Activated CD4-positive, CD25-positive, alpha-beta regulatory T cell (primary cell): ENCODE measurements at places on chromosomes 3 and 15.

GRCh38 chr3:126212620-126213378, 32.4 kb upstream of the ALDH1L1 start:
- DNase-seq, result no peak

DNA sequence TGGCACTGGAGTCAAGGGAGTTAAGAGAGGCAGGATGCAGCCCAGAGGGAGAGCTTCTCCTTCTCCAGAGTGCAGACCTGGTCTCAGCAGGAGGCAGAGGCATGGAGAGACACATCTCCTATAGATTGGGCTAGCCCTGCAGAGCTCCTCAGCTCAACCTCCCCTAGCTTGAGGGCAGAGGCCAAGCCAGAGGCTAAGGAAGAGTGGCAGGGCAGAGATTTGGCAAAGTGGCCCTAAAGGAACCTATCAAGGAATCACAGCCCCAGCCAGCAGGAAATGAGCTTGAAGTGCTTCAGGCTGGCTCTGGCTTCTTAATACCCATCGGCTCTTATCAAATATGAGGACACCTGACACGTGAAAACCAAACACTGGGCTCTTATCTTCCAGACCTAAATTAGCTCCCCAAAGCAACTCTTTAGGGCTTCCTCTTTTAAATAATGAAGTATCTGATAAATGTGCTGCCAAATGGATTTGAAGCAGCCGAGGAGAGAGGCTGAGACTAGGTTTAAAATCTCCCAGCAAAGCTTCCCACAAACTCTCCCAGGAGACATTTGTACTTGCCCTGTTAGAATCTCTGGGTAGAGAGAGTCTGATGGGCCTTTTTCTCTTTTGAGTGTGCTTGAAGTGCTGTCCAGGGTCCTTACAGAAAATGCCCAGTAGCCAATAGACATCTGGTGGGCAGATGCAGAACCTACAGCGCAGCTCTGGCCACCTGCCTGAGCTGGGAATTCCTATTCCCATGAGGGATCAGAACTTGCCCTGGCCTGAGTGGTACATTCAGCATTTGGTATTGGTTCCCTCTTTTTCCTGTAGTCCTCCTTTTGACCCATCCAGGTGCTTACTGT, 271.4 kb downstream of the CLSTN2 start:
- DNase-seq, result no peak

DNA sequence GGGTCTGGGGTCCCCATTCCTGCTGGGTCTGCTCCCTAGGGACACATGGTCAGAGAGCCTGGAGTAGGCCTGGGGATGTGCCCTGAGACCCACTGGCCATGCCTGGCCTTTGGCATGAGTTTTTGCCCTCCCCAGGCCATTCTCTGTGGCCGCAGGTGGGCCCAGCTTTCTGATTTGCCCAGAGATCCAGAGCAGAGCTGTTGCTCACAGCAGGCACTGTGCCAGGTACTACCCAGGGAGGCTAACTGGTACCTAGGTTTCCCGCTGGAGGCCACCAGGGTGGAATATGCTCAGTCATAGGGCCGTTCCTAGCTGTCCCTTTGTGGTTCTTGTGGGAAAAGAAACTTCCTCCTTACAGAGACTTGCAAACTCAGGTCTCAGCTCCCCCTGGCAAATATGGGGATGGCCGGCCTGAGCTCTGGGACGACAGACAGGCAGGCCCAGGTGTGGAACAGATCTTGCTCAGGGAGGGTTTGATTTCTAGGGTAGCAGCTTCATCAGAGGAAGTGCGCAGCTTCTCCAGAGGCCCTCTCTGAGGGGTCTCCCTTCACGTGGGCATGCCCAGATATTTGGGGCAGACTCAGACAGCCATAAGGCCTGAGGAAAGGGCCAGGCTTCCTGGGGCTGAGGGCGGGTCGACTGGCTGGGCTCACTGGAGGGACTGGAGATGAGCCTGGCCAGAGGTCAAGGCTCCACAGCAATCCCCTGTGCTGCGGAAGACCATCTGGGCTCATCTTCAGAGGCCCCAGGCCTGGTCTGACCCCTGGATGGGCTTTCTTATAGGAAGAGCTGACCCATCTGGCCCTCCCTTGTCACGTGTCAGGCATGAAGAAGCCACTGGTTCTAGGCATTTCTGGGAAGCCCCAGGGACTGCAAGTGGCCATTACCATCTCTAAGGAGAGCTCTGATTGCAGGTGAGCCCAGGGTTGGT, 28.0 kb downstream of the ACAA1 start:
- no peak for DNase-seq

- DNase-seq, result no peak
These were observed 42.2 kb downstream of the BHLHE40 start for GRCh38 chr3:5021116-5022092.

DNA sequence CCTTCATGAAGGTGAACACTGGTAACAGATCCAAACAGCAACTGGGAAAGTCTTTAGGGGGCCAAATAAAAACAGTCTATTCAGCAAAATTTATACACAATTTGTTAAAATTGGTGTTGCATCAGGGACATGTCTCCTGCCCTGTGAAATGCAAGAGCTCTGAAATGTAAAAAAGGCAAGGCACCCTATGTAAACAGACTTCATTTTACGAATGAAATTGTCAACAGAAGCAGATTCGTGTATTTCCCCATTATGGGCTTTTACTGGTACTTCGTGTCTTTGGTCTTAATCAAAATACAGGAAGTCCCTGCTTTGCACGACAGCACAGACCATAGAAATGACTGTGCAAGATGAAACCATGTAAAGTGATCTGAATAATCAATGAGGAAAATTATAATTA, 127.3 kb upstream of the THBS1 start:
- DNase-seq, result no peak

DNA sequence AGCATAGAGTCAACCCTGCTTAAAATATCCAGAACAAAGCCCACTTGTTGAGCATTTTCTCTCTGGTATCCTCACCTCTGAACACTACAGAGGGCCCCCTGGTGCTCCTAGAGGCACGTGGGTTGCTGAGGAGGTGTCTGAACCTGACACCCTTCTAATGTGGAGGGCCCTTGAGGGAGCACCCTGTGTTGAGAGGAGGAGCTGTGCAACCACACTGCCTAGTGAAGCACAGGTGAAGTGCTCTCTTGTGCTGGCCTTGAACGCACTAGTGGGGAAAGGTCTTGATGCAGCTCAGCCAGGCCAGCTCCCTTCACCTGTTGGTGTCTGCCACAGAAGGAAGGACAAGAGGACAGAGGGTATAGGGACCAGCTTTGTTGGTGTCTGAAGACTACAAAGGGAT, 51.9 kb downstream of the CCK start:
- DNase-seq, result no peak

GRCh38 chr15:83092309-83092976, 15.0 kb upstream of the TM6SF1 start:
- DNase-seq, result no peak

DNA sequence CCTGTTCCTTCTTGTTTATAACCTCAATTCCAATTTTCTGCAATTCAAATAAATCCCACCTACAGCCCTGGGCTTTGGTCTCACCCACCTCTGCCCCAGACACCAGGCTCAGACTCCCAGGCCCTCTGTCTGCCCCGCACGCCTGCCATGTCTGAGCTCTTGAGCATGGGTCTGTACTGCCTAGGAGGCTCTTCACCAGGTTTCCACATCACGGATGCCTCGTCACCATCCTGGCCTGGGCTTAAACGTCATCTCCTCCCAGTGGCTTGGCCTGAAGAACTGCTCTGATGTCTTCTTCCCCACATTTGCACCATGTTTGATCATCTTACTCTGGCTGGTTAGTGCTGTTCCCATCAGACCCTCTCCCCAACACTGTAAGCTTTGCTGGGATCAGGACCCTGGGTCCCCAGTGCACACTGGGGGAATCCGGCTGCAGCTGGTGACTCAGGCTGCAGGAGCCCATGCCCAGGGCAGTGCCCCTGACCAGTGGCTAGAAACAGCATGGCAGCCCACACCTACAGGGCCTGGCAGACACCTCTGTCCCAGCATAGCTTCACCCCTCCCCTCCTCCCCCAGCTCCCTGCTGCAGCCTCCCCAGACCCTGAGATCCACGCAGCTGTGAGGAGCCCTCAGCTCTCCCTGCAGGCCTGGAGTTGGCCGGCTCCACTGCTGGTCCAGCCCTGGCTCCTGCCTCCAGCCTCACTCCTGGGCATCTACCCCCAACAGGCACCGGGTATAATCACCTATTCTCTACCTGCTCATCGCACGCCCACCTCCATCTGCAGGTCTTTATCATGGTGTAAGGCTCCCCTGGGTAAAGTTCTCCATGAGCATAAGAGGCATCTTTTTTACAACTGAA, 162.8 kb upstream of the NSMCE3 start:
- DNase-seq, result no peak

DNA sequence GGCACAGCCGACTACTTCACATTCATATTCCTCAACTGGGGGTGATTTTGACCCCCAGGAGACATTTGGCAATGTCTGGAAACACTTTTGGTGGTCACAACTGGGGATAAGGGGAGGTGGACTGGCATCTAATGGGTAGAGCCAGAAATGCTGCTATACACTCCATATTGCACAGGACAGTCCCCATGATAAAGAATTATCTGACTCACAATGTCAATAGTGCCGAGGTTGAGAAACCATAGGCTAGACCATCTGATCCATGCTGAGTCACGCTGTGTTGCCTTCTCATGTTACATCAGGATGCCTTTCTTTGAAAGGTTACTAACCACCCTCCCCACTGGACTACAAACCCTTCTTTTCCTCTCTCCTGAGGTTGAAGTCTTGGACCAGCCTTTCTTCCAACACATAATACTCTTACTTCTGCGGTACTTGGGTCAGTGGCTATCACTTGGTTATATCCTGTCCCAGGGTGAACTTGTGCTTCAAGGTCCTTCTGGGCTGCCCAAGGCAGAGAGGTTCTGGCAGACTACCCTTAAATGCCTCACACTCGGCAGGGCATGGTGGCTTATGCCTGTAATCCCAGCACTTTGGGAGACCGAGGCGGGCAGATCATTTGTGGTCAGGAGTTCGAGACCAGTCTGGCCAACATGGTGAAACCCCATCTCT, 68.8 kb downstream of the CTNNB1 start:
- no peak for DNase-seq

DNA sequence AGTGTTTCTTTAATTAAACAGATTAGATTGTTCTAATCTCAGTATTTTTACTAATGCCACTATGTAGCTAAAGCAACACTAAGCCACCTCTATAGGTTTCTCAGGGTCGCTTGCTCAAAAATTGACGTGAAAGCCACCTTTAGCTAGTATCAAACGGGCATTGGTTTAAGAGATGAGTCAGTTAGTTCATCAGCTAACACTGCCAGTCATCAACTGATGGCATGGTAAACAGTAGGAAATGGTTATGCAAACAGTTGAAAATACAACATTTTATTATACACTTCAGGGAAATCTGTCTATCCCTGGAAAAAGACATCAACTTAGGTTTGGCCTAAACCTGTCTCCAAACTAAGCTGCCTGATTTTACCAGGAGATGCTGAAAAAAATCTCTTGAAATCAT, 582.3 kb upstream of the NAALADL2 start:
- DNase-seq, result no peak

- no peak for DNase-seq
These were observed 74.8 kb upstream of the NTRK3 start for GRCh38 chr15:88331291-88331690.

- DNase-seq, result no peak
These were observed 31.1 kb upstream of the RASA2 start for GRCh38 chr3:141455603-141456300.

DNA sequence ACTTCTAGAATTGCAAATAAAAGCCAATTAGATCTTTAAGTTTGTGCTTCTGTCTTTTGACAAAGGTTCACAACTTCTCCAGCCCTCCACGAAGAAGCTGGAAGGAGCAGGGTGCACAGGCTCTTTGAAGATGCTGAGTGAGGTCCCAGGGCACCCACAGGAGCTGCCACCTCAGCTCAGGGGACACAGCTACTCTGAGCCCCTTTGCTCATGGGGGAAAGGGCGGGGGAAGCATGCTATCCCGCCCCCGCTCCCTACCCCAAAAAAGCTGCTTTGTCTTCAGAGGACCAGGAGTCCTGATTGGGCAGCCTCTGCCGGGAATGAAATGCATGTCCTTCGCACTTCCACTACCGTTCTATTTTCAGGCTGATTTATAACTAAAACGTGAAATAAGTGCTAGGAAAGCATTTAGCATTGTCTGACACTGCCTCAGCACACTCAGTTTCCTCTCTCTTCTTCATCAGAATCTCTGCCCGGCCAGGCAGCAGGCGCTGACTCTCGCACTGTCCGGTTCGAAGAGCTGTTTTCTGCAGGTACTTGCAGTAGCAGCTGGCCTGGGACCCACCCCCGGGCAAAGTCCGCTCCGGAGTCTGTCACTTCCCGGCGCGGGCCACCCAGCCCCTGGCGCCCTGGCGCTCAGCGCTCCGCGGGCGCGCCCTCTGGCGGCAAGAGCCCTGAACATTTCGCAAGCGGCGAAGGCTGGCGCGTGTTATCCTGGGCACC, 45.5 kb upstream of the KLHL25 start:
- DNase-seq, result peak; percentile 74

GRCh38 chr15:72797338-72797689, 13.8 kb upstream of the ADPGK start:
- DNase-seq, result no peak

GRCh38 chr3:67624687-67625086, 29.7 kb downstream of the SUCLG2 start:
- no peak for DNase-seq

DNA sequence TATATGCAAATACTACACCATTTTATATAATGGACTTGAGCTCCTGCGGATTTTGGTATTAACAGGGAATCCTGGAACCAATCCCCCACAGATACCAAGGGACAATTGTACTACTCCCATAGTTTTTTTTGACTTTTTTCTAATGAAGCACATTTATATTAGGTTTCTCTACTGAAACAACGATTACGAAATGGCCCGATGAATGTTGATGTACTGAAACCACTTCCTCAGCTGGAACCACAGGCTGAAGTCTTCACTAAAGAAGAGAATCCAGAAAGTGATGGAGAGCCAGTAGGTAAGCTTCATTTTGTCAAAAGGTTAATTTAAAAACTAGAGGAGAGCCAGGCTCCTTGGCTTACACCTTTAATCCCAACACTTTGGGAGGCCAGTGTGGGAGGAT, 121.5 kb upstream of the LRRFIP2 start:
- no peak for DNase-seq

DNA sequence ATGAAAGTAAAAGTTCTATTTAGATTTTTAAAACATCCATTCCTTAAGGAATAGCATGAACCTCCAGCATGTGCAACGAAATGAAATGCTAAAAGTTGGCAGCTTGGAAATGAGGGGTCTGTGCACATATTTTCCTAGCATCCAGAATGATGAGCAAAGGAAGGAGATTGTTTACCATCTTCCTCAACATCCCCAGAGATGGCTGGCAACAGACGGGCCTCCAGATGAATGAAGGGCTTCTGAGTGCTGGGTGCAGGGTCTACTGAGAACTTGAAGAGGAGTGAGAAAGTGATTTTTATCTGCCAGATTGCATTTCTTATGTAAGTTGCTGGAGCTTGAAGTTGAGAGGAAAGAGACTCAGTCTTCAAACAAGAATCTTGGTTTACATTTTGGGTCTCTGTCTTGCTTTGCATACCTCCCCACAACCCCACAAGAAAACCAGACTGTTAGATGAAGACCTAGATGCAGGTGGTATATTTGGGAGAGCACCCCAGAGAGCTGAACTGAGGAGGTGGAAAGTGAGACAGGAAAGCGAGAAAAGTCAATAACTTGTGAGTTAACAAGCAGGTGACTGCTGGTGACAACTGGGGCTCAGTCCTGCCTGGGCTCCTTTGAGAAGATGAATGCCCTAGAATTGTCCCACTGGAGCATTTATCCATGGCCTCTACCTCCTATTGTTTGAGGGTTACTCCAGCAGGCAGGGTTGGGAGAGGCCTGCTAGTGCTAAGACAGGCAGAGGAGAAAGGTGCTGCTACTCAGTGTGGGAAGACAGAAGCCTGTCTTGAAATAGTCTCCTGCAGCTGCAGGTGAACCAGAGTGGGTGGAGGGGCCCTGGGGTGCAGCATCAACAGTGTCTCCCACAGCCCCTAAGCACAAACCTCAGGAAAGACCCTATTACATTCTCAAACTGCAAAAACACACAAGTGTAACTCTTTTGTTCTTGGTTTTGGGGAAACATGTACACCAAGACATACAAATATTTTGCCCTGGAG, 10.5 kb upstream of the CCK start:
- no peak for DNase-seq
